ENCODE measurements at places on chromosomes 1 and 21.

- ATAC-seq: no peak
These were observed 16.5 kb downstream of the ATF3 start for GRCh38 chr1:212624976-212625501.

- no peak for ATAC-seq
These were observed 139.3 kb upstream of the EDN2 start for GRCh38 chr1:41623736-41624135.

- no peak for ATAC-seq
These were observed 201.8 kb upstream of the ZC3H12A start for GRCh38 chr1:37272626-37273025.

- ATAC-seq: no peak
These were observed 407.4 kb downstream of the NTNG1 start for GRCh38 chr1:107548276-107548675.

GRCh38 chr1:110460253-110461220 lies 9.6 kb downstream of the PROK1 start:
- ATAC-seq: peak; percentile 91

GRCh38 chr1:20197329-20197791 lies 11.0 kb upstream of the PLA2G2C start:
- no peak for ATAC-seq

- no peak for ATAC-seq
These were observed 275.5 kb downstream of the RGS7 start for GRCh38 chr1:241081473-241081872.

- no peak for ATAC-seq
These were observed 404.4 kb upstream of the PBX1 start for GRCh38 chr1:164154622-164155021.
